Activated CD8-positive, alpha-beta memory T cell treated with anti-CD3 and anti-CD28 coated beads for 24 hours (primary cell): ENCODE measurements at places on chromosomes 11 and 22.

- DNase-seq = no peak
Measured at GRCh38 chr11:34827228-34827627, 89.0 kb downstream of the APIP start.

GRCh38 chr22:45478108-45478771, 24.4 kb upstream of the FBLN1 start:
- no peak for DNase-seq

GRCh38 chr11:111331711-111332479, 33.5 kb downstream of the POU2AF3 start:
- DNase-seq = no peak

- no peak for DNase-seq
Measured at GRCh38 chr11:8933931-8934330, 1.2 kb upstream of the C11orf16 start.

GRCh38 chr22:46290843-46291785, 5.6 kb upstream of the GTSE1 start:
- no peak for DNase-seq

DNA sequence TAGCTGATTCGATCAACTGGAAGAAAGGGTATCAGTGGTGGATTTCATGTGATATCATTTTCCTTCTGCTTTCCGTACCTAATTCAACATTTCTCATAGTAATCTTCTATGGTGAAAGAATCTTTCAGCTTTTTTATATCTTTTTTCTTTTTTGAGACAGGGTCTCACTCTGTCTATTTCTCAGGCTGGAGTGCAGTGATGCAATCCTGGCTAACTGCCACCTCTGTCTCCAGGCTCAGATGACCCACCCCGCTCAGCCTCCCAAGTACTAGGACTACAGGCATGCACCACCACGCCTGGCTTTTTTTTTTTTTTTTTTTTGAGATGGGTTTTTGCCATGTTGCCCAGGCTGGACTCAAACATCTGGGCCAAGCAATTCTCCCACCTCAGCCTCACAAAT, 18.6 kb upstream of the CHORDC1 start:
- no peak for DNase-seq

DNA sequence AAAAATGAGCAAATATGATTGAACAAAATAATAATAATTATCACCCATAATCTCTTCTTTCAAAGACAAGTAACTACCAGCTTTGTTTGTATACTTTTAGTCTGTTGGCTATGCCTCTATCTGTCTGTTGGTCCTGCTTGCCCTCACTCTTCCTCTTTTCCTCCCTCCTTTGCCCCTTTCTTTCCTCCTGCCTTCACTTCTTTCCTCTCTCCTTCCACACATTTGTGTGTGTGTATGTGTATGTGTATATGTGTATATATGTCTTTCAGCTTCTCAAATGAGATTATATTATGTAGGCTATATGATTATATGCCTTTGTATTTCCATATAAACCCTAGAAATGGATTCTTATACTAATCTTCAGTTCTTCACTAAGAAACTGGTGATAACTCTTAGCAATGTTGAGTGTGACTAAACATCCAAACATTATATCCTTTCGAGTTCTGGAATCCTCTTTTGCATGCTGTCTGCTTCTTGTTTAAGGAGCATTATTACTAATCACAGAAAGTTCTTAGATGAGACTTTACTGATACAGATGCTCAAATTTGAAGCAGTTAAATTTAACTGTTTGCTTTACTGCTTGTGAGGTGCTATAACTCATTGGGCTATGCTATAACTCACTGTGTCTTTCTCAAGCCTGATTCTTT, 219.1 kb downstream of the TMEM135 start:
- no peak for DNase-seq

- no peak for DNase-seq
Measured at GRCh38 chr22:17820879-17821439, 46.7 kb upstream of the BID start.
